ENCODE measurements at places on chromosomes 6 and 20.

- peak; percentile 36 for DNase-seq
These were observed 15.9 kb upstream of the ZNF133 start for GRCh38 chr20:18272451-18272850.

GRCh38 chr20:32244150-32244823, 33.2 kb upstream of the KIF3B start:
- no peak for DNase-seq

DNA sequence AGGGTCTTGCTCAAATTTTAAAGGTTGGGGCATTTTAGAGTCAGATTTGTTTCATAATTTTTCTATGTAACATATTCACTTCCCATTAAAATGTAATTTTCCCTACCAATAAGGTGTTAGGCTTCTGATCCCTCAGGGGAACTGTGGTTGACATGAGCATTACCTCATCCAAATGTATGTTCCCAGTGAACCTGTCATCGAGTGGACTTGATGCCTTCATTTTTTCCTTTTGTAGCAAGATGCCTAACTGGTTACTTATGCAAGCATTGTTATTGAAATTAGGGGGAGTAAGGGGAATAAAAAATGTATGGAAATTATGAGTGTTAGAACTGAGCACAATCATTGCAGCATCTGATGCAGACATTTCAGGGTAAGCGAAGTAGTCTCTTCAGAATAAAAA, 360.5 kb downstream of the BCKDHB start:
- DNase-seq = no peak

DNA sequence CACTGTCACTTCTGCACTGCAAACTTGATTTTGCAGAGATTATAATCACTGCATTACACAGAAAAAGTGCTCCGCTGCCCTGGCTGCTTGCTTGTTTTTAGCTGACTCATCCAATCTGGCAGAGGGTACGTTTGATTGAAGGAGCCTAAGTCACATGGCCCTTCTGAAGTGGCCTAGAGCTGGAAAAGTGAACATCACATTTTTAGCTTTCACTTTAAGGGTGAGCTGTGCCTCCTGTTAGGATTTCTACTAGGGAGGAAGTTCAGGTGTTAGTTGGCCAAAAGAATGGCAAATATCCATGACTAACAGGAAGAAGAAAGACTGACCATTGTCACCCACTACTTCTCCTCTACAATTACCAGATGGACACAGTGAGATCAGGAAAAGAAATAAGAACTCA, 889.1 kb upstream of the MAP3K7 start:
- peak; percentile 63 for DNase-seq

DNA sequence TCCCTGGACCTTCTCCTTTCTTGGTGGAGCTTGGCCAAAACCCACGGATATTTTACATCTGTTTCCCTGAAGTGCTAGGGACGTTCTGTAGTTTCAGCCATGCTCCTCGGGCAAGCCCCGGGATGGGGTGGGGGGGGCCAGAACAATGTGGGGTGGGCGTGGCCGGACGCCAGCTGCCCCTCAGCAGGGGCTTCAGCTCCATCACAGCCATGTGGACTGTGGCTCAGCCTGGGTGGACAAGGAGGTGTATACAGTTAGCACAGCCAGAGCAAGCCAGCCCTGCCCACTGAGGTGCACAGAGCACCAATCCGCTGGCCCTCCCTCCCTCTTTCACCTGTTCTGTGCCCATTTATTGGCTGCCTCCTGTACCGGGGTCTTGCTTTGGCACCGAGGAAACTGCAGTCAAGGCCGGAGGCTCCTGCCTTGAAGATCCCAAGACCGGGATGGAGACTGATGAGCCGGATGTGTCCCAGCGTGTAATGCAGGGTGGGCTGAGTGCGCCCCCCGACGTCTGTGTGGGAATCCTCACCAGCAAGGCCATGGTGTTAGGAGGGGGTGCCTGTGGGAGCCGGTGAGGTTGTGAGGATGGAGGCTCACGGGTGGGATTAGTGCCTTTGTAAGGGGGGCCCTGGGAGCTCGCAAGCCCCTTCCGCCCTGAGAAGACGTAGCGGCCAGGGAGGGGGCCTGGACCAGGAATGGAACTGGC, 28.0 kb downstream of the FRMD1 start:
- no peak for DNase-seq

- no peak for DNase-seq
These were observed 397.4 kb downstream of the C6orf118 start for GRCh38 chr6:164911873-164912580.

DNA sequence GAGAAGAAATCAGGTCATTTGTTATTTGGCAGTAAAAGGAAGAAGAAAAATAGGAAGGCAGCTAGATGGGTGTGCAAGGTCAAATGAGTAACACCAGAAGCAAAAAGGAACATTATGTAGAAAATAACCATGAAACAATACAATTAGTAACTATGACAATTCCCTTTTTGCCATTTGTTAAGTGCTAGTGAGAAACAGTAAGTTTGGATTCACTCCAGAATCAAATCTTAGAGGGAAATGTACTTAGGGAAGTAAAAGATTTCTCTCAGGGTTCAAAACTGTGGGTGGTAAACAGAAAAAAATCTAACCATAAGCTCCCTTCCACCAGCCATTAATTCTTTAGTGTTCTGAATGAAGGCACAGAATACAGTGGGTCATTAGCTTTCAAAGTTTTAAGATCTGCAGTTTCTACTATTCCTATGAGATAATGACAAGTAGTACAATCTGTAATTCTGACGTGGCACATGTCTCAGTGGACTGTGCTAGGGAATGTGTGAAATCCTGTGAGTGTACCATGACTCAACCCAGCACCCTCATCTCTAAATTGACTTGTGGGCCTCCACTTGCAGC, 17.1 kb downstream of the REPS1 start:
- no peak for DNase-seq

DNA sequence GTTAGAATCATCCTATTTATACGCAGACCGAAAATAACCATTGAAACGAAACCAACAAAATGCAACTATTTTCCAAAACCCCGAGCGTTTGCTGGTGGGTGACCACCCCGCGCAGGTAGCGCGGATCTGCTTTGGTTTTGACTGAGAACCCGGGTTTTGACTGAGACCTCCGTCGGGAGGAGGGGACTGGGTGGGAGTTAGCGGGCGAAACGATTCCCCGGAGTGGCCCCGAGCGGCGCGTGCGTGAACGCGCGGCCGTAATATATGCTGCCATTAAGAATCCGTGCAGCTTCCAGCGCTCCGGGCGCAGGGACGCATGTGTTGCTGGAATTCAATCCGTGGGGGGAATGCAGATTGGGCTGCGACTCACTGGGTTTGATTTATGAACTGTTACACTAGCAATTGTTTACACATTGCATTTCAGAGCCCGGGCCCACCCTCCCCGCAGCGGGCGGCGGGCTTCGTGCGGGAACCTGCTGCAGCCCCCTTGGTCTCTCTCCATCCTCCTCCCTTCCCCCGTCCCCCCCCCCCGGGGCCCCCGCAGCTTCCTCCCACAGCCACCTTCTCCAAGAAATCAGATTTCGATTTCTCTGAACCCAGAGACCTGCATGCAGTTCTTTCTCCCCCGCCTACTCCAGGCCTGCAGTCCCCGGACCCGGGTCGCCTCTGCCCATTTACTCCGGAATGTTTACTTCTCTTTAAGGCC, 9.9 kb downstream of the NRN1 start:
- no peak for DNase-seq

DNA sequence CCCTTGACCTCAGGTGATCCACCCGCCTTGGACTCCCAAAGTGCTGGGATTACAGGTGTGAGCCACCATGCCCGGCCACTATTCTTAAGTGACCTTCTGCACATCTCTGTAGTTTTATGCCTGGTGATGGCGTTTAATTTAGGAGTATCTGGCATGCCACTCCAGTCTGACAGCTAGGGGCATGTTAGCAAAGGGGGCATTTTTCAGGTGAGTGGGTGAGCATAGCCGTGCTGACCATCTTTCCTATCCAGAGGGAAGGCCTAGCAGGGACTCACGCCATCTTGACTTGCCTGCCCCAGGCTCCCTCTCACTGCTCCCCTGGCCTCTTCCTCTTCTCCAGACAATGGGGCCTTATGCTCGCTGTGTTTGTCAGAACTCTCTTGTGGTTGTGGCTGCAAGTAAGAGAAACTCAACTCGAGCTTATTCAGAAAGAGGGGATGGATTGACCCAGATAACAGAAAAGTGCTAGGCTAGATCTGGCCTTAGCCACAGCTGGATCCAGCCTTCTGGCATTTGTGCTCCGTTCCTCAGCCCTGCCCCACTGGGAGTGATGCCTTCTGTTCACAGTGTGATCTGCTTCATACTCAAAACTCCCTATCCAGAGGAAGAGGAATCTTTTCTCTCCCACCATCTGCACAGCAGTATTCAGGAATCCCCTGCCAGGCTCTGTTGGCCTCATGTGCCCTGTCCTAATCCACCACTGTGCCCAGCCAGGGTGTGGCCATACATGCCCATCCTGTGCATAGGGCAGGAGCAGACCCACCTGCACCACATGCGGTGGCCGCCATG, 174.5 kb upstream of the AKAP12 start:
- no peak for DNase-seq

DNA sequence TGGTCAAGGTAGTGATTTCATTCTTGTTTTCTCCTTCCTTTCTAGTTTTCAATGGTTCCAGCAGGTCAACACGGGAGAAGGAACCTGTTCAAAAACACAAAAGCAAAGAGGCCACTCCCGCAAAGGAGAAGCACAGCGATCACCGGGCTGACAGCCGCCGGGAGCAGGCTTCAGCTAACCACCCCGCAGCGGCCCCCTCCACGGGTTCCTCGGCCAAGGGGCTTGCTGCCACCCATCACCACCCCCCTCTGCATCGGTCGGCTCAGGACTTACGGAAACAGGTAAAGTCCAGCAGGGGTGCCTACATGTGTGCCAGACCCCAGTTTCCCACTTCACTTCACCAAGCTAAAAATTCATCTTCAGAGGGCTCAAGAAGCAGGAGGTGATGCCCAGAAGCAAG, 175.6 kb downstream of the DTNBP1 start:
- no peak for DNase-seq

DNA sequence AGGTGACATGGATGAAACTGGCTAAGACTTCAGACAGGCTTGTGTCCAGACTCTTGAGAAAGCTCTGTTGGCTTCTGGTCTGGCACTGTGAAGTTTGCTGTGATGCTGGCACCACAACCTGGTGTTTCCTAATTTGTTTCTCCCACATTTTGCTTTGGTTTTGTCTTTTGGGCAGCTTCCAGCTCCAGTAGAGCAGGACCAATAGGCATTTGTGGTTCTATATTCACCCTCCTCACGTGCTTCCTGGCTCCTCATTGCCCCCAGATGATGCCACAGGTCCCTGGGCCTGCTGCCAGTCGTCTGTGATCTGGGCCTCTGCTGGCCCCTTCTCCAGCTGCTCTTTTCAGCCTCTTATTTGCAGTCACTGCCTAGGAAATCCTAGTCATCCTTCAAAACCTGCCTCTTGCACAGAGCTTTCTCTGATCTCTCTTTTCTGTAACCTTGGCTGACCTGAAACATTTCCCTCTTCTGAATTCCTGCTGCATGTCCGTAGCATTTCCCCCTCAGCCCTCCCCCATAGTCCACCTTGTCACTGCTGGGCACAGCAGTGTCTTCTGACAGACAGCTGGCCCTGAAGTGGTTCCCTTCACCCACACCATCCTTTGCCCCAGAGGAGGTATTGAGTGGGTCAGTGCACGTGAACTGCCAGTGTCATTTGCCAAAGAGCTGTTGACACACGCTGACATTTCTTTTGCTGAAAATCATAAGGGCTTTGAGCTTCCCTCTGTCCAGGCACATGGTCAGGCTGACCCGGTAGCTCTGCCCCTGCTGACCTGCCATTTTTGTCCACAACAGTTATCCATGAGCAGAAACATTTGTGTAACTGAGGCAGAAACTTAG, 63.0 kb downstream of the PTPN1 start:
- DNase-seq = peak; percentile 58

- no peak for DNase-seq
These were observed 34.3 kb downstream of the PYGB start for GRCh38 chr20:25282034-25282781.

GRCh38 chr6:27128311-27129094, 119.0 kb upstream of the PRSS16 start:
- peak; percentile 24 for DNase-seq

GRCh38 chr20:45377269-45377668, 856 bp downstream of the TP53TG5 start:
- DNase-seq = no peak
